Stimulated activated memory B cell treated with anti-CD40 and anti-IgM and Interleukin-4, amounts not matched to agents 10 μg/mL and 1 μg/mL and 100 μg/mL, for 72 hours (primary cell): ENCODE measurements at places on chromosomes 16 and 17.

- ATAC-seq, result no peak
Observed at GRCh38 chr16:77738706-77739558, 16.6 kb downstream of the NUDT7 start.

DNA sequence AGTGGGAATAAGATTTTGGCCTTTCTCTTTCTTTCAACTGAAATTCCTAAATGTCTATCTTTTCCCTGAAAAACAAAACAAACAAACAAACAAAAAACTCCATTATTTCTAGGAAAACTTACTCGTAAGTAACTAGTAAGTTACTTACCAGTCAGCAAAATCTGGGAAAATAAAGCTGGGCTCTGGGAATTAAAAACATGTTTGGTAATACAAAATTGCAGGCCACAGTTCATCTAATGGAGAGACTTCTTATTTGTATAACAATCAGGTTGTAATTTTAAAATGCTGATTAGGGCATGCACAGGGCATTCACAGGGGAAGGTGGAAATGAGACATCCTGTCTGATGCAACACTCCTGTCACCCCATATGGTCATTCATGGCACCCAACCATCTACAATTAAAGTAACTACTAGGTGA lies 3.8 kb upstream of the WIPI1 start:
- ATAC-seq, result no peak

GRCh38 chr17:67491681-67492024 lies 114.6 kb downstream of the PITPNC1 start:
- no peak for ATAC-seq

DNA sequence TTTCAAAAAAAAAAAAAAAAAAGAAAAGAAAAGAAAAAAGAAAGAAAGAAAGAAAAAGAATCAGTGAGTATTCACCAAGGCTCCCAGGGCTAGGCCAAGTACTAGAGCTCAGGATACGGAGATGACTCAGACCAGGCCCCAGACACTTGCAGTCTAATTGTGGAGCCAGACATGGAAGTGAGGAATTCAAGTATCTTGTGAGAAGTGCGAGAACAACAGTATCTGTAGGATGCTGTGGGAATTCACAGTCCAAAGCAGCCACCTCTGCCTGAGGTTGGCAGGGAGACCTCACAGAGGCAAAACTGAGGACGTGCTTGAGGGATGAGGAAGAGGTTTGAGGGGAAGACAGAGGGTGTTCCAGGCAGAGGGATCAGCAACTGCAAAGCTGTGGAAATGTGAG lies 14.0 kb upstream of the ALDOA start:
- no peak for ATAC-seq

GRCh38 chr16:79874391-79874790 lies 273.9 kb upstream of the MAF start:
- ATAC-seq, result no peak
